ENCODE measurements at places on chromosomes 12 and 14.
A peak's percentile ranks its signal among the peaks of the same experiment; 100 is the strongest.

GRCh38 chr12:54585243-54585642 lies 3.2 kb downstream of the PPP1R1A start:
- no peak for DNase-seq

GRCh38 chr14:99568567-99569560 lies 35.1 kb downstream of the CCDC85C start:
- no peak for DNase-seq

DNA sequence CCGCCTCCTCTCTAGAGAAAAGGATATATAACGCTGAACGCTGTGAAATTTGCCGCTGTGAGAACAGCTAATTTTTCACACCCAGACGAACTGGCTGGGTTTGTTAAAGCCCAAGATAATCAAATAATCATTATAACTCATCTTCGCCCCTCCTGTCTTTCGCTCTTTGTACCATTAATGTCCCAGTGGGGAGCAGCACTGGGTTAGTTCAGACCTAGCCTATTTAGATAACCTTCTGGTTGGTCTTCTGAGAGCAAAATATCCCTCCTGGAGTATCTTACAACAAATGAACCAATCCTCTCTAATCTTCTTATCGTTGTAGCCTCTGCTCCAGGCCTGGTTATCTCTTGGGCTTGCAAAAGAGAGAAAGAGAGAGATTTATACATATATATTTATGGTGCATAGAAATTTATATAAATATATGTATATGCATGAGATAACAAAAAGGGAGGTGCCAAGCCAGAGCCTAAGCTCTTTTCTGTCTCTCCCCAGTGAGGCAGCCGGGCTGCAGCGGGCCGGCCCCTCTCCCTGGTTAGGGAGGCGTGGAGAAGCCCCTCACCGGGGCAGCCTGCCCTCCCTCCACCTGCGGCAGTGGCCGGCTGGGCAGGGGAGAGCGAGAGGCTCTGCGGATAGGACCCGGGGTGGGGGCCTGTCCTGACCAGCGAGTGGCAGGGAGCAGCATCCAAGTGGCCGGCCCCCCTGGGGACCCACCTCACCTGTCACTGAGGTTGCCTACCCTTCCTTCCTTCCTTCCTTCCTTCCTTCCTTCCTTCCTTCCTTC lies 202.0 kb upstream of the LHX5 start:
- no peak for DNase-seq

GRCh38 chr14:91496790-91497189 lies 13.3 kb downstream of the PPP4R3A start:
- no peak for DNase-seq

- no peak for DNase-seq
Observed at GRCh38 chr12:121184425-121184824, 25.5 kb upstream of the P2RX4 start.

DNA sequence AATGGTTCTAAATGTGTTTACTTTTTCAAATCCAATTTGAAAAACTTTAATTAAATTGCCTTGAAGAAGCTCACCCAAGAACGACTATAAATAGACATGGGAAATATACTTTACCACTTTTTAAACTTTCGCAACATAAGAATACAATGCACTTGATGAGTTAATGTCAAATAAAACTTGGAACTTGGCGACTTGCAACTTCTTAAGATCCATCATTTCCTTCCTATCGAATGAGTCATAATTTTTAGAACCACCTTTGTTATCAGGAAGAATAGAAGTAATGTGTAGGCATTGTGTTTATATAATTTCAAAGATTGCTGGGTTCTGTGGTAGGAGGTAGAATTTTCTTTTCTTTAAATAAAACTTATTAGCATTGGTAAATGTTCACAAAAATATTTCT lies 1417.4 kb upstream of the FLRT2 start:
- no peak for DNase-seq

GRCh38 chr12:78470354-78471195 lies 394.0 kb upstream of the SYT1 start:
- no peak for DNase-seq

DNA sequence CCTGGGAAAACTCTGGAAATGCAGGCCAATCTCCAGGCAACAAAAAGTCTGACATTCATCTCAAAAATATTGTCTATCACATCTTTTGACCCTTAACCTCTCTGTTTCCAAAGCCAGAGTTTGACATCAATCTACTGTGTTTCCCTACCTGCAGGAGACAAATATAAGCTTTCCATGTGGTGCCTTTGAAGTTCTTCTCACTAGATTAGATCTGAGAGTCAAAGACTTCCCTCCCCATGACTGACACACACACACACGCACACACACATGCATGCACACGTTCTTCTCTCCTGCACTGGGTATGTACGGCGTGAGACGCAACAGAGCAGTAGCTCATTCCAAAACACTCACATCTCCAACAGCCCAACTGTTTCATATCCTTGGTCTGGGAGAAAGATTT lies 8.1 kb upstream of the ITPR2 start:
- no peak for DNase-seq

- no peak for DNase-seq
Observed at GRCh38 chr12:71771069-71771468, 16.4 kb downstream of the RAB21 start.

GRCh38 chr12:10142976-10143589 lies 13.1 kb upstream of the CLEC7A start:
- no peak for DNase-seq

GRCh38 chr14:69753860-69754259 lies 13.1 kb upstream of the SRSF5 start:
- DNase-seq, result no peak

GRCh38 chr12:127041985-127042625 lies 1224.9 kb upstream of the TMEM132C start:
- no peak for DNase-seq

GRCh38 chr14:77378701-77379100 lies 1.5 kb downstream of the SAMD15 start:
- DNase-seq, result no peak

- DNase-seq, result no peak
Observed at GRCh38 chr14:37709419-37710195, 114.2 kb downstream of the TTC6 start.

- no peak for DNase-seq
Observed at GRCh38 chr12:7146228-7146627, 16.1 kb downstream of the CLSTN3 start.

DNA sequence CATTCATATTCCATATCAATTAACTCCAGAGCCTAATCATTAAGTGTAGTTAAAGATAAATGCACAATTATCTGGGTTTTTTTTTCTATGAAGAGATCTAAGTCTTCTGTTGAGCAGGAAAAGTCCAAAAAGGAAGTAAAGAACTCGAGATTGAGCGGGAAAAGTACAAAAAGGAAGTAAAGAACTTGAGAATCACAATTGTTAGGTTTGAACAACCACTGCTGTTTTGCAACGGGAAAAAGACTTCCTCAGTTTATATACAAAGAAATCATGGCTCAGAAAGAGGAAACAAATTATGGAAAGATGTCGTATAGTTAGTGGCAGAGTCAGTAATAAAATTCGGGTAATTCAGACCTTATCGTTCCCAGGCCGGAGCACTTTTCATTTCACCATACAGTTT lies 63.3 kb downstream of the PPP1R12A start:
- DNase-seq, result no peak

- DNase-seq, result no peak
Observed at GRCh38 chr12:119565404-119565803, 28.2 kb upstream of the TMEM233 start.

GRCh38 chr14:76045773-76046172 lies 60.2 kb downstream of the IFT43 start:
- no peak for DNase-seq

GRCh38 chr12:59041241-59042121 lies 121.2 kb upstream of the LRIG3 start:
- DNase-seq, result no peak

GRCh38 chr12:131218026-131218922 lies 264.6 kb downstream of the ADGRD1 start:
- DNase-seq, result no peak

- DNase-seq, result no peak
Observed at GRCh38 chr14:104898870-104899510, 25.7 kb upstream of the PLD4 start.

GRCh38 chr12:113244478-113244958 lies 23.3 kb downstream of the TPCN1 start:
- DNase-seq, result no peak

DNA sequence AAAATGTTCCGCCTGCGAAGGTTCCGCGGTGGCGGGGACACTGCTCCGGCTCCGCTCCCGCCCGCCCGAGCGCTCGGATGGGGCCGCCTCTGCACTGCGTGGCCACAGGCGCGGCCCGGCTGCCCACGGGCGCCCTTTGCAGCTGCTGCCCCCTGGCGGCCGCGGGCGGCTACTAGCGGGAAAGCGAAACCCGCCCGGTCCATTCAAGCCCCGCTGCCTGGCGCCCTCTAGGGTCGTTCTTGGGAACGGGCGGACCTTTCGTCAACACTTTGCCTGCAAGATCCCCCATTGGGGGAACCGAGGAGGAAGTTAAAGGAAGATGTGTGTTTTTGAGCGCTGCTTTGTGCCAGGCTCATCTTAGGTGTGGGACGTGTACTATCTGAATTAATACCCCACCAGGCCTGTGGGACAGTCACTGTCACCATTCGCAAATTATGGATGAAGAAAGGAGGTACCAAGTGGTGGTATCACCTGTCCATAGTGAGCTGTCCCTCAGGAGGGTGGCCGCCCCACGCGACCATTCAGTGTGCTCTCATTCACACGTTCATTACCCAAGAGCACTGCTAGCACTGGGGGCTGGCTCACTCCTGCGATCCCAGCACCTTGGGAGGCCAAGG lies 19.4 kb downstream of the GPR132 start:
- peak; percentile 96 for DNase-seq

DNA sequence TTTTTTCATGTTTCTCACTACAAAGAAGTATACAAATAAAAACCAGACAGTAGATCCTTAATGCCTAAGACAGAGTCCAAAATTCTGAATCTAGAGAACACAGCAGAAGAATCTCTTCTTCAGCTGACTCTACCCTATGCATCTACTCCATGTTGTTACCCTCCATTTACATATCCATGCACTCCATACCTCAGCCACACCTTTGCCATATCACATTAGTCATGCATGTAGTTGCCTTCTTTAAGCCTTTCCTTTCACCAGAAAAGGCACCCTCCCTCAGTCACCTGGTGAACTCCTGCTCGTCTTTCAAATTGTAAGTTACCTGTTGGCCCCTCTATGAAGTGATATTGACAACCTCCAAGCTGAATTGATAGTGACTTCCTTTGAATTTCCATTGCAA lies 271.2 kb upstream of the FAR2 start:
- no peak for DNase-seq

GRCh38 chr14:68669111-68669511 lies 123.8 kb downstream of the ZFP36L1 start:
- no peak for DNase-seq

- DNase-seq, result no peak
Observed at GRCh38 chr12:44960856-44961255, 84.7 kb upstream of the NELL2 start.

DNA sequence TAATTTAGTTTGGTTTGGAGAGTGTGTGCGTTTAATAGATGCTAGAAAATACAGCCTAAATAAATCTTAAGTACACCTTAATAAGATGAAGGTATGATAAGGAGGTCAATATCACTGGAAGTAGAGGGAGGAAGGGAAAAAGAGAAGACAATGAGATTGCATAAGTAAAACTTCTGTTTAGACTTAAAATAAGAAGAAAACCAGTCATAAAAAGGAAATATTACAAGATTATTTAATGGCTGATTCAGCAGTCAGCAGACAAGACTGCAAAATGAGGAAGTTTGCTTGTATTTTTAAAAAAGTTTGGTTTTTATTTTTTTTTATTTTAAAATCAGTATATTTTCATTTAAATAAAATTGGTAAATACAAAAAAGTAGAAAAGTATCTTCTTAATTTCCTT lies 3.2 kb downstream of the SLC38A6 start:
- DNase-seq, result no peak

- peak; percentile 85 for DNase-seq
Observed at GRCh38 chr12:131132118-131132892, 178.6 kb downstream of the ADGRD1 start.

DNA sequence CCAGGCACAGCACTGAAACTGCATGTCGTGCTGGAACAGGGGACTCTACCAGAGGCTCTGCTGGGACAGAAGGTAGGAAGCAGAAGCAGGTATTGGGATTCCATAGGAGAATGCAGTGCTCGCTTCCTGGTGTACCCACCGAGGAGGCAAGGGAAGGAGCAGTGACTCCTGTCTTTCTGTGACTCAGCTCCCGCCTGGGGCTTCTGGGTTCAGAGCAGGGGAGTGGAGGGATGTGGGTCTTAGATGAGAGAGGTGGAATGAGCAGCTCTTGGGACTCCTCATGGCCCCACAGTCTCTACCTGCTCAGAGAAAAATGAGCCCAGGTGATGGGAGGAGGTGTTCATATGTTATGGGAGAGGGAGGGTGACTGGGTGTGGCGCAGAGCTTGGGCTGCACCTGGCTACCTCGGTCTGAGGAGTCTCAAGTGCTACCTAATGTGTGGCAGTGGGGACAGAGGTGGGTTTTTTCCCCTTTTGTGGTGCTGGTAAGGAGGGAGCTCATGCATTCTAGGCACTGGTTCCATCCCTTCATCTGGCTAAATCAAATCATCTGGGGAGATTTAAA lies 26.3 kb downstream of the WNT5B start:
- DNase-seq, result no peak

GRCh38 chr14:70828188-70828587 lies 18.9 kb upstream of the MAP3K9 start:
- no peak for DNase-seq

DNA sequence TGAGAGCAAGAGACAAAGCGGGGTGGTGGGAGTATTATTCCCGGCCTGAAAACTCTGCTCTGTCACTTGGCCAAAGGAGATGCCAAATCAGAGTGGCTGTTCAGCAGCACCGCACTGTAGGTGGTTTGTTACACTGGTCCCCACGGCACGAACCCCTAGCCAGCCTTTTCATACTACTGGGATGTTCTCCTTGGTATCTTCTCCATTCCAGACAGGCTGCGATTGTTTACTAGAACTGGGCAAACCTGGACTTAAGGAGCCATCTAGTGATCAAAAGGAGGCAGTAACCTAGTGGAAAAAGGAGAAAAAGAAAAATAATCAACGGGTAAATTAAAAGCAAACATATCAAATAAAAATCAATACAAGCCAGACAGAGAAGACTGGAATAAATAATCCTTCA lies 58.9 kb upstream of the TMTC2 start:
- DNase-seq, result no peak

DNA sequence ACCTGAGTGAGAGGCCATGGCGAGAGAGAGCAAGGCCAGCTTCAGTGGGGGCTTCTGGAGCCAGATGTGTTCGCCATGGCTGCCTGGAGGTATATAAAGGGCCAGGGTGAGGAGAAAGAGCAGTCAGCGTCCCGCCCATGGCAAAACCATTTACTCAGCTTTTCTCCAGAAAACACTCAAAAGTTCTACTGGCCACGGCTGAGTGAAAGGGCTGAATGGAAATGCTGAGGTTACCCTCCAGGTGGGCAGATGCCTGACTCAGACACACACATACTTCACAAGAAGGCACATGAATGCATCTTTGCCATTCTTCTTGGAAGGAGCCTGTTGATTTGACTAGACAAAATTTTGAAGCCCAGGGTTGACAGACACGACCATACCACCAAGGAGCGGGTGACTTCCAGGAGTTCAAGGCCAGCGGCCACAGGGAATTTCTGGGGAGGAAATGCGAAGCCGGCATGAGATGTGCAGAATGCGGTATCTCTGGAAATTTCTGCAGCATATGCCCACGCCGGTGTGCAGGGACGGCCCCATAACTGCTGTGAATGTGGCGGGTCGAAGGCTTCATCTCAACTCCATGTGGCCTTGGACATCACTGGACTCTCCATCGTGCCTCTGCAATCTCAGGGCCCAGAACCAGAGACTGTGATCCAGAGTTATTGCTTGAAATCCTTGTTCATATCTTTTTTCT lies at the start of gene IL31:
Gene IL31, minus strand, starts transcription at position 67 of the 691 bp plus-strand sequence. Its CDS starts 49 bp downstream, at position 18.
- peak; percentile 20 for DNase-seq

Data from stimulated activated CD4-positive, alpha-beta T cell treated with anti-CD3 and anti-CD28 coated beads, Interleukin-2, amount 100 ng/mL, for 24 hours (primary cell).